Esophagus muscularis mucosa (tissue), 4 donors: ENCODE measurements at places on chromosomes 13 and 19. TPM values are rescaled to one million over a fixed set of nuclear protein-coding genes. Genes with fewer than 3 reads are reported as not detected.

Gene CATSPERD
- not detected for total RNA-seq

Gene RDH8
- total RNA-seq, result not detected

Gene SGCG
- total RNA-seq, result 1.4 TPM

DNA sequence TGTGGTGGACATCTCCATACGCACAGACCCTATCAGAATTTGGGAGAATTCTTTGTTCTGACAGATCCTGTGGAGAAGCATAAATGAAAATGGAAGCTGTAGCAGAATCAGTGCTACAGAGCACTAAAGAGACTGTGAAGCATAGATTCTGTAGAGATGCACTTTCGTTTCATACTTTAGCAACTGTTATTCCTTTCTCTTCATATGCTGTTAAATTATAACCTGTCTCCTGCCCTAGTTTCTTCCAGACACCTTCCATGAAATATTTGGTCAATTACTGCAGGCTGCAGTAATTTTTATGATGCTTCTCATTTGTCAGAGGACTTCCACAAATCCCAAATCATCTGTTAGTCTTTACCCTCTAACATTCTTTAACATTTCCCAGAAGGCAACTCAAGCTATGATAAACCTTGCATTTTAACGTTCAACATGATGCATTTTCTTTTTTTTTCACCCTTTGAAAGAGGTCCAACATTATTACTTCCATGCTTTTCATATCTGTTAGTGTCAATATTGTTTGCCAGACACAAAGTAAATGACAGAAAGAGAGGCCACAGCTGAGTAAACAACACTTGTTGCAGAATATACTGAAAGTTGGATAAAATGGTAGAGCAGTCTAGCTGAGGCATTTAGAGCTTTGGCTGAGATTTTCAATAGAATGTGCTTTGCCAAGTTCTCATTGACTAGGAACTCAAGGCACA, 412.7 kb downstream of the LMO7 start:
- no peaks in the 10 kb centered on the region for H3K36me3 ChIP-seq
- H3K27me3 ChIP-seq, result no peaks in the 10 kb centered on the region
- H3K4me1 ChIP-seq, result no peaks in the 10 kb centered on the region
- no peak overlapping the region for H3K4me3 ChIP-seq
- DNase-seq, result no peak

- H3K4me3 ChIP-seq, result no peak overlapping the region
- no peaks in the 10 kb centered on the region for H3K36me3 ChIP-seq
- H3K4me1 ChIP-seq, result no peaks in the 10 kb centered on the region
- no peak overlapping the region for H3K27ac ChIP-seq
These were observed 315.3 kb downstream of the EFNB2 start for GRCh38 chr13:106220211-106220610.

DNA sequence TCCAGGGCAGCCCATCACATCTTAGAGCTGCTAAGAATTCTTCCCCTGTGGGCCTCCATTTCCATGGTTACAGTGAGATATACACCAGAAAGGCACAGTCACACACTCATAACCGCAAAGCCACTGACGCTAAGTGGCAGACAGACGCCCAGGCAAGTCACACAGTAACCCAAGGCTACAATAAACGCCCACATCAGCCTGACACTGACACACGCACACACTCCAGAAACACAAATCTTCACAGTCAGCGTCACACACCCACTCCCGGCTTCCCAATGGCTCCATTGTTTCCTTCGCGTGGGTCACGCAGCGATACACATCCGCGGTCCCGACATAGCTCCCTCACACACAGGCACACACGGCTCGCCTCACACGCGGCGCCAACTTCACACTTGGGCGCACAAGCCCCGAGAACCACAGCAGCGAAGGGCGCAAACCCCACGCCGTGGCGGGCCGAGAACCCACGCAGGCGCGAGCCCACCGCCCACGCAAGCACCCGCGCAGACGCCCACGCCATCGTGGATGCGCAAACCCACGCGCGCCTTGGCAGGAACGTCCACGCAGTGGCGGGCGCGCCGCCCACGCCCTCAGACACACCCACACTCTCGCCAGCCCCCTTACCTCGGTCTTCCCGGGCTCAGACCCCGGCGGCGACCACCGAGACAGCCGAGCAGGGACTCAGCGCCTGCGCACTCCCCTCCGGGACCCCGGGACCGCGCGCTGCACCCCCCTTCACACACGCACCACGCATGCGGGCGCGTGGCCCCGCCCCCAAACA, at the start of gene ZNF667:
Gene ZNF667, minus strand, starts transcription at position 695 of the 778 bp plus-strand sequence. CDS start 14,975 bp downstream, outside the sequence.
- H3K36me3 ChIP-seq, result peaks cover 1% of the 10 kb centered on the region
- H3K4me1 ChIP-seq, result peaks cover 25% of the 10 kb centered on the region
- H3K4me3 ChIP-seq, result peak within 1 kb of the TSS; percentile 66
- H3K27ac ChIP-seq, result peak within 1 kb of the TSS; percentile 75
- DNase-seq, result no peak
- no peaks in the 10 kb centered on the region for H3K27me3 ChIP-seq

DNA sequence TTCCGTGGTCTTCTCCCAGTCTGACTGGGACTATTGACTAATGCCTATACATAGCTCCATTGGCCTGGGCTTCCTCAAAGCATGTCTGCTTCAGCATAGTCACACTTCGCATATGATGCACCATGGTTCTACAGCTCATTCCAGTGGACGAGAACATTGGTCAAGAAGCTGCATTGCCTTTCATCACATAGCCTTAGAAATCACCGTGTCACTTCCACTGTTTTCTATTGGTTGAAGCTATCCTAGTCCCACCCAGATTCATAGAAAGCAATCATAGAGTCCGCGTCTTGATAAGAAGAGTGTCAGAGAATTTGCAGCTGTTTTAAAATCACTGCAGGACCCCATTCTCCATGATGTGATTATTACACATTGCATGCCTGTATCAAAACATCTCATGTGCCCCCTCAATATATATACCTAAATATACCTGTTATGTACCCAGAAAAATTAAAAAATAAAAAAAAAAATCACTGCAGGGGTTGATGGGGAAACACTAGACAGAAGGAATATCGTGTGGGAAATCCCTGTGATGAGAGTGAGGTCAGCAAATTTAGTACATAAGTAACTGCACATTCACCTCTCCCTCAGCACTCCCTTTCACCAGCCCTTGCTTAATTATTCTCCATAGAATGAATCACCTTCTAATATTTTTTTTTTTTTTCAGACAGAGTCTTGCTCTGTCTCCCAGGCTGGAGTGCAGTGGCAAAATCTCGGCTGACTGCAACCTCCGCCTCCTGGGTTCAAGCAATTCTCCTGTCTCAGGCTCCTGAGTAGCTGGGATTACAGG, 2.2 kb upstream of the ARHGAP33 start:
- no peak for DNase-seq
- no peak overlapping the region for H3K4me3 ChIP-seq
- peaks cover 22% of the 10 kb centered on the region for H3K4me1 ChIP-seq
- no peaks in the 10 kb centered on the region for H3K27me3 ChIP-seq

DNA sequence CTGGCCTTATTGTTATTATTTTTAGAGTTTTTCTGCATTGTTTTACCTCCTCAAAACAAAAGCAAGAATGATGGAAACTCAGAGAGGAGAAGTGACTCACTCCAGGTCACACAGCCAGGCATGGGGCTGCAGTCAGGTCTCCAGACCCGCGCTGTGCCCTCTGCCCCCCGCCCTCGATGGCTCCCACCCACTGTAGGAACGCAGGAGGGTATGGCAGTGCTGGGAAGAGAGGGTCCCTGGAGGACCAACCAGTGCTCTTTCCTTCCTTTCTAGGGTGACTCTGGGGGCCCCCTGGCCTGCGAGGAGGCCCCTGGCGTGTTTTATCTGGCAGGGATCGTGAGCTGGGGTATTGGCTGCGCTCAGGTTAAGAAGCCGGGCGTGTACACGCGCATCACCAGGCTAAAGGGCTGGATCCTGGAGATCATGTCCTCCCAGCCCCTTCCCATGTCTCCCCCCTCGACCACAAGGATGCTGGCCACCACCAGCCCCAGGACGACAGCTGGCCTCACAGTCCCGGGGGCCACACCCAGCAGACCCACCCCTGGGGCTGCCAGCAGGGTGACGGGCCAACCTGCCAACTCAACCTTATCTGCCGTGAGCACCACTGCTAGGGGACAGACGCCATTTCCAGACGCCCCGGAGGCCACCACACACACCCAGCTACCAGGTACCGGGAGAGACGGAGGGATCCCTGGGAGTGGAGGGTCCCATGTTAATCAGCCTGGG, 5.6 kb downstream of the TIMM13 start:
- H3K27ac ChIP-seq, result no peak overlapping the region
- no peaks in the 10 kb centered on the region for H3K27me3 ChIP-seq
- no peak for DNase-seq
- peaks cover 33% of the 10 kb centered on the region for H3K36me3 ChIP-seq
- peaks cover 21% of the 10 kb centered on the region for H3K4me1 ChIP-seq

Gene FFAR2
- 1.7 TPM for total RNA-seq

DNA sequence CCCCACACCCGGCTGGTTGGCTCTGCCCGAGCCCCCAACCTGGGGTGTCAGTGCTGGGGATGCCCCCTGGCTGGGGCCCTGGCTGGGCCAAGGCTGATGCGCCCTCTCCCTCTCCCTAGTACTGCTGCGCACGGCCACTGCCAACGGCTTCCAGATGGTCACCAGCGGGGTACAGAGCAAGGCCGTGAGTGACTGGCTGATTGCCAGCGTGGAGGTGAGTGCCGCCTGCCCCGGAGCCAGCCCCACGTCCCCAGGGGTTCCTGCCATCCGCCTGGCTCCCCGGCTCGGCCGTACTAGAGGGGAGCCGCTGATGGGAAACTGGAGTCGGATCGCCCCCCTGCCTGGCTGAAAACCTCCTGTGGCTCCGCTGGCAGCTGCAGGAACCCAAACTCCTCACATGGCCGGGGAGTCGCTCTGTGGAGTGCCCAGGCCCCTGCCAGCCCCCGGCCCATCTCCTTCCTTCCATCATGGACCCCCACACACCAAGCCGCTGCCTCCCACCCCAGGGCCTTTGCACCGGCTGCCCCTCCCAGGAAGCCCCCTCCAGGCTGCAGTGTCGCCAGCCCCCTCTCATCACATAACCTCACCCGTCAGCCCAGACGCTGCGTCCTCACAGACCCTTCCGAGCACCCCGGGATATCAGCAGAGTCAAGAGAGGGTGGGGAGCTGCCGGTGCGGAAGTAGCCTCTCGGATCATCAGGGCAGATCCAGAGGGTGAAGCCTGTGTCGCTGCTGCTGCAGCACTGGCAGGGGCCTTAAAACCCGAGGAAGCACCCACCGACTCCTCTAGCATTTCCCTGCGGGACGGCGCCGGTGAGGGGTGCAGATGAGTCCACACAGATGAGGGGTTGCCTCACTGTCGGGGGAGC, 10.6 kb downstream of the NCLN start:
- no peaks in the 10 kb centered on the region for H3K27me3 ChIP-seq
- no peak for DNase-seq
- H3K4me3 ChIP-seq, result no peak overlapping the region
- H3K27ac ChIP-seq, result no peak overlapping the region

DNA sequence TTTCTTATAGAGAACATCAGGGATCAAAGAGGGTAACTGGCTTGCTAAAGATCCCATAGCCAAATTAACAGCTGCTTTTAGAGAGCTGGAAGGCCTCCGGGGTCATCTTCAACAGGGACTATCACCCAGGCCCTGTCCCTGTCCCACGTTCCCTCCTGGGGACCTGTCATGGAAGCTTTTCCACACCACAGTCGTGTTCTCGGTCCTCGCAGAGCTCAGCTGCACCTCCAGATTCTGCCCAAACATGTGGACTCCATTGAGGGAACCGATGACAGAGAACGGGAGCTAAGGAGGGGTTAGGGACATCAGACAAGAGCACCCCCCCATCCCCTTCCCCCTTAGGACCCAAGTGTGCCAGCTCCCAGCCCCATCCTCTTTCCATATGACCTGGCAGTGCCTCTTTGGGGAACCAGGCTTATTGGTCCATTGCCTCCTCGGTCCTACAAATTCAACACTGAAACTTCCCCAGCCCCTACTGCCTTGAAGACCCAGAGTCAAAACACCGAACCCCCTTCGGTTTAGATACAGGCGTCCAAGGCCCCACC, 568 bp downstream of the FUZ start:
- peak overlapping the region; percentile 85 for H3K27ac ChIP-seq
- H3K4me3 ChIP-seq, result peak overlapping the region; percentile 68
- peaks cover 3% of the 10 kb centered on the region for H3K36me3 ChIP-seq
- H3K27me3 ChIP-seq, result no peaks in the 10 kb centered on the region
- H3K4me1 ChIP-seq, result peaks cover 36% of the 10 kb centered on the region

Gene ZFR2
- total RNA-seq, result not detected

- no peak overlapping the region for H3K4me3 ChIP-seq
- H3K27ac ChIP-seq, result peak overlapping the region; percentile 38
- no peaks in the 10 kb centered on the region for H3K4me1 ChIP-seq
These were observed 12.1 kb upstream of the GPR4 start for GRCh38 chr19:45613926-45614725.

Gene ZNF154
- total RNA-seq, result 8.7 TPM

Gene PPM1N
- total RNA-seq, result 3.8 TPM

Gene FAM216B
- not detected for total RNA-seq

Gene C19orf73
- total RNA-seq, result 0.83 TPM

Gene RFXANK
- total RNA-seq, result 40.8 TPM

- peak overlapping the region; percentile 86 for H3K27ac ChIP-seq
- peaks cover 36% of the 10 kb centered on the region for H3K36me3 ChIP-seq
- H3K27me3 ChIP-seq, result no peaks in the 10 kb centered on the region
- peak overlapping the region; percentile 94 for H3K4me3 ChIP-seq
- DNase-seq, result no peak
These were observed 3.7 kb downstream of the FUZ start for GRCh38 chr19:49809160-49809940.

DNA sequence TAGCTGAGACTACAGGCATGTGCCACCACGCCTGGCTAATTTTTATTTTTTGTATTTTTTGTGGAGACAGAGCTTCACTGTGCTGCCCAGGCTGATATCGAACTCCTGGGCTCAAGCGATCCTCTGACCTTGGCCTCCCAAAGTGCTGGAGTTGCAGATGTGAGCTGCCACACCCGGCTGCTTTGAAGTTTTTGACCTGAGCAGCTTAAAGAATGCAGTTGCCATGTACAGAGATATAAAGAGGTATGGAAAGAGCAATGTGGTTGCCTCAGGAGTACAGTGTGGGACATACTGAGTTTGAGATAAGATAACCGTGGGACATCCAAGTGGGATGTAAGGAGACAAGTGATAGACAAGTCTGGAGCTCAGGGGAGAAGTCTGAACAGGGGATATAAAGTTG, 82.7 kb upstream of the LSM14A start:
- no peaks in the 10 kb centered on the region for H3K4me1 ChIP-seq
- DNase-seq, result no peak
- no peaks in the 10 kb centered on the region for H3K36me3 ChIP-seq
- no peak overlapping the region for H3K27ac ChIP-seq
- H3K27me3 ChIP-seq, result no peaks in the 10 kb centered on the region

GRCh38 chr13:110350509-110350908, 43.4 kb downstream of the COL4A2 start:
- peaks cover 96% of the 10 kb centered on the region for H3K4me1 ChIP-seq
- H3K4me3 ChIP-seq, result no peak overlapping the region
- no peaks in the 10 kb centered on the region for H3K27me3 ChIP-seq
- DNase-seq, result no peak
- no peaks in the 10 kb centered on the region for H3K36me3 ChIP-seq
